ENCODE measurements at places on chromosomes 2 and 18.

- no peak for DNase-seq
These were observed 196.2 kb downstream of the VWC2L start for GRCh38 chr2:214607051-214607450.

DNA sequence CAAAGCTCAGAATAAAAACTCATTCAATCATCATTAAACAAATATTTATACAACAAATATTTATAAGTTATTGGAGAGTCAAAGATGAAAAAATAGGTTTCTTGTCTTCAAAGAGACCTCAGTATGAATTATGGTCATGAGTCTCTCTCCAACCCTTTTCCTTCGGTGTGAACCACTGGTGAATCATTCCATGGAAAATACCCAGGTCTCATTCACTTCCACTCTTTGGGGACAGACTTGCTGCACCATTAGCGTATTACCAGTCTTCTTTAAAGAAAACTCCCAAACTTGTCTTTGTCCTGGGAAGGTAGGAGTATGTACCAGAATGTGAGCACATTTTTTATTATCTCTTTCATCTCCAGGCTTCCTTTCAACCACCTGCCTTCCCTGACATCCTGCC is 257.4 kb upstream of the RBMS1 start:
- DNase-seq, result no peak

DNA sequence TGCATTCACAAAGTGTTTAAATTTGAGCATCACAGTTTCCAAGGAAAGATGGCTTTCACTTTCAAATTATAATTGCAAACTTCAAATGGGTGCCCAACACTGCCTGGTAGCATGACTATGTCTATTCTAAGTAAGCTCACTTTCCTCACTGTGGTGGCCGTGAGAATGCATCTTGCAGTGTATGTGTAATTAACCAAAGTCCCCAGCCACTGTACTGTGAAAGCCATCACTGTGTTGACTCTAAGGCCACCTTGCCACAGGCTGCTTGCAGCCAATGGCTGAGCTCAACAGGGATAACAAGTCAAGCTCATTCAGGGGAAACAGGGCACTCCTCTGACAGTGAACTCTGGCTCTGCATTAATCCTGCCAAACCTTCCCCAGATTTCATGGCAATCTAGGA is 43.3 kb upstream of the LGALSL start:
- DNase-seq, result no peak

GRCh38 chr2:47811668-47812067 is 28.7 kb downstream of the MSH6 start:
- no peak for DNase-seq

DNA sequence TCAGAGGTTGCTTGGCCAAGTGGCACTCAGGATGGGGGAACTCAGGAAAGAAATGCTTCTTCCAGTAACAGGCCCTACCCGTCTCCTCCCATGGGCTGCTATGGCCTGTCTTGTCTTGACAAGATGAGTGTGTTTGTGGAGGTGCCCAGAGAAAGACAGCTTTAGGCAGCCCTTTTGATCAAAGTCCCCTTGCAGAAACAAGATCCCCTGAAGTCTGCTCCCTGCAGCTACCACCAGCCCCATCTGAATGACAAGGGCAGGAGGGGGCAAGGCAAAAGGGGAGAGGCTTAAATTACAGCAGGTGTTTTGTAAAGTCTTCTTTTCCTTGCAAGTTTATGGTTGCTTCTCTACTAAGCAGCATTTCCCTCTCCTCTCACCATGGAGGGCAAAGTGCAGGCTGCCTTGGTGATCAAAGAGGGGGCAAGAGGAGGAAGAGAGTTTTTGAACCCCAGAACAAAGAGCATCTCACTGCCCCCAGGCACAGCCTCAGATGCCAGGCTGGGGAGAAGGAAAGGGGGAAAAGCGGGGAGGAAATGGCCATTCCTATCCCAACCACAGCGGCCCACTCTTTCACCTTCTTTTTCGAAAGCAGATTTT is 6.7 kb downstream of the EVA1A start:
- no peak for DNase-seq

DNA sequence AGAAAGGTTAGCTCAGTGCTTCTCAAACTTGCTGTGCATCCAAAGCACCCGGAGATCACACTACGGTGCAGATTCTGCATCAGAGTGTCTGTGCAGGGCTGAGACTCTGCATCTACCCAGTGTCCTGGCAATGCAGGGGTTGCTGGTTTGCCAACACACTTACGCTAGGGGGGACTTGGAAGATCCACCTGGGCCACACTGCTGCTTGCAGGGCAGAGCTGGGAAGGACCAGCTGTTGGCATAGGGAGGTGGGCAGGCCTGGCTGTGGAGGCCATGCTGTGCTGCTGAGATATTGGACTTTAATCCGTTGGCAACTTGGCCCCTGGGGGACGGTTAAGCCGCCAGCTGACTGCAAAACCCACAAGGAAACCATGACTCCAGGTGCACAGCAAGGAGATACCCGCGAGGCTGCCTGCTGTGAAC is 397.6 kb upstream of the HS6ST1 start:
- DNase-seq, result no peak

- DNase-seq, result no peak
These were observed 38.7 kb upstream of the MEX3C start for GRCh38 chr18:51236225-51236624.

- DNase-seq, result no peak
These were observed 18.9 kb downstream of the GPR35 start for GRCh38 chr2:240644171-240644651.

- no peak for DNase-seq
These were observed 134.9 kb downstream of the FAM161A start for GRCh38 chr2:61718965-61719364.

DNA sequence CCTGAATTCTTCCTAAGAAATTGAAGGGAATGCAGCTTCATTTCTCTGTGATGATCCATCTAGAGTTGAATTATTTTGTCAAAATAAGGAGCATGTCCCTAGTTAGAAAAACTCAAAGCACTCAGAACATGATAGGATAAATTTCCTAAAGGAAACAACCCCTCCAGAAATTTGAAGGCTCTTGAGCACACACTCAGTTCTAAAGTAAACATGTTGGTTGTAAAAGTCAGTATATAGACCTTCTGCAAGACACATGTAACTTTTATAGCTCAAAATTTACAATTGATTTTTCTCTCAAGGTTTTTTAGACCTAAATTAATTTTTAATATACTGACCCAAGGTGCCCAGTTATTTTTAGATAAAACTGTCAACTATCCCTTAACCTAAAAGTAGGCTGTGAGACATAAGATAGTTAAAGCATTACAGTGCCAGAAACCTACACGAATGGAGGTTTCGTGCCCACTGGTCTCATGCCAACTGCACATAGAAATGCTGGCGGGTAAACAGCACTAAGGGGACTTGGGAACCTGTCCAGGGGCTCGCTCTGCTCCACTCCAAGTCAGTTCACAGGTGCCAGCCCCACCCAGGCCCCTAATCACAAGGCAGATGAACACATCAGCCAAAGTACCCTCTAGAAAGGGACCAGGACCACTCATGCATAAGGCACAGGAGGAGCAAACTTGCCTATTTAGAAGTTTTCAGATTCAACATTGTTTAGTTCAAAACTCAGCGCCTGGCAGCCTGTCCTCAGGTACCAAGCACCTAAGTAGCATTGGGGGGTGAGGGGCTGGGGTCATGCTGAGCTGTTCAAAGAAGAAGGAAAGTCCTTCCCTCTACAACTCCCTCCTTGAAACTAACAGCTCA is 106.5 kb downstream of the SMC6 start:
- DNase-seq, result no peak

- DNase-seq, result no peak
These were observed 167.7 kb downstream of the ANAPC1 start for GRCh38 chr2:111715987-111716904.

DNA sequence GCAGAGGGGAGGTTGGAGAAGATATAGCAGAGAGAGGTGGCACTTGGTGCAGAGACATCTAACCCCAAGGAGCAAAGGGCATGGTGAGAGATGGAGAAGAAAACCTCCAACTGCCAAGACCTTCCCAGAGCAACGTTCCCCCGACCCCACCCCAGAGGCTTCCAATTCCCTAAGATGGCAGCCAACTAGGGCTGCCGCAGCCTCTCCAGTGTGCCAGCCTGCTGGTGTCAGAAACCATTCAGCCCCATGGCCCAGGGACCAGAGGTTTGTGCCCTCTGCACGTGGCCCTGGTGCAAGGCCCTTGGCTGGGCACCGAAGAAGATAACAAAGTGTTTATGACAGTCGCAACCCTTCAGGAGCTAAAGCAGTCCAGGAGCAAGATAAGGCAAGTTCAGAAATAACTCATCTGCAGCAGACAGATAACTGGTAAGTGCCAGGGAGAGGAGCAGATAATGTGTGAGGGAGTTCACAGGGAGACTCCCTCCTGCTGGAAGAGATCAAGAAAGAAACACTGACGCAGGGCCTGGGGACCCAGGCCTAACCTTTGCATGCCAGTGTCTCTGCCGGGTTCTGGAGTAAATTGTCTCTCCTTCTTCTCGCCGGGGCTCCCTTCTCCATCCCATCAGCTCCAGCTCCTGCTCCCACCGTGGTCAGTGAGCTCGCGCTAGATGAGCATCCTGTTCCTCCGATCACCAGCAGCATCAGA is 66.1 kb upstream of the ID2 start:
- no peak for DNase-seq

DNA sequence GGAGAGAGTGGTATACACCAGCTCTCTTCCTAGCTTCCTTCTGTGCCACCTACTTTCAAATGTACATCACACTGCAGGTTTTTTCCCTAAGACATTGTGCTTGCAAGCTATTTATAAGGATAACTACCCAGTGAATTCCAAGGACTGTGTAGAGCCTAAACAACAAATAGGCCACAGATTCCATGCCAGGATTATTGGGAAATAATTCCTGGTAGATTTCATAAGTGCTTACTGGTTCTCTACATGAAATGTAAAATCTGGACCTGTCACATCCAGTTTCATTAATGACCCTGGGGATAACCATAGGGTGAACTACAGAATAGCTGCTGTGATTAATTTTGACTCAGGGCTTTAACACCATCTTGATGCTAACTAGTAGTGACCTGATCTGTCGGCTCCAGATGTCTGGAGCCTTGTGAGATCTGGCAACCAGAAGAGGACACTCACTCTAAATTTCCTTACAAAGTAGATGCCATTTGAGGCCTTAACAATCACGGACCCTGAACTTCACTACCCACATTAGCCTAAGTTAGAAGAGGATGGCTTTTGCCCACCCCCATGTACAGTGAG is 34.3 kb upstream of the LGALSL start:
- DNase-seq, result no peak

DNA sequence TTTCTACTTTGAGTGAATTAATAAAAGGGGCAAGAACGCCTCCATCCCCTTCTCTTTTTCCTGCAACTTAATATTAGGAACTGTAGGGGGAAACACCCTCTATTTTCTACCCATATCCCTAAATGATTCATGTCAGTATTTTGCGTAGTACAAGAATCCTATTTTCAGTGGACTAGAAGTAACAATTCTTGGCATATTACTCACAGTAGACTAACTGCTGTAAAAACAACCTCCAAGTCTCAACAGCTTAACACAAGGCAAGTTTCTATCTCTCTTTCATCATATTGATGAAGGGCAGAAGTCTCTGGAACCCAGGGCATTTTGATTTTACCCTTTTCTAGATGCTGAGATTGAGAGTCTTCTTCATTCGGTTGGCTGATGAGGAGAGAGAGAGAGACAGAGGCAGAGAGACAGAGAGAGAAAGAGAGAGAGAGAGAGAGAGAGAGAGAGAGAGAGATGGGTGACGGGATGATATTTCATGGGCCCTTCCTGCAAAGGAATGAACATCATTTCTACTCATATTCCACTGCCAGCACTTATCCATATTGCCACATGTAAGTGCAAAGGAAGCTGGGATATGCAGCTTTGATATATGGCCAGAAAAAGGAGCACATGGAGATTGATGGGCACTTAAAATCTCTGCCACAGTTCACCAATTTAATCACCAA is 481.6 kb downstream of the LPIN1 start:
- DNase-seq, result no peak

GRCh38 chr2:158598862-158599517 is 142.2 kb downstream of the PKP4 start:
- no peak for DNase-seq

DNA sequence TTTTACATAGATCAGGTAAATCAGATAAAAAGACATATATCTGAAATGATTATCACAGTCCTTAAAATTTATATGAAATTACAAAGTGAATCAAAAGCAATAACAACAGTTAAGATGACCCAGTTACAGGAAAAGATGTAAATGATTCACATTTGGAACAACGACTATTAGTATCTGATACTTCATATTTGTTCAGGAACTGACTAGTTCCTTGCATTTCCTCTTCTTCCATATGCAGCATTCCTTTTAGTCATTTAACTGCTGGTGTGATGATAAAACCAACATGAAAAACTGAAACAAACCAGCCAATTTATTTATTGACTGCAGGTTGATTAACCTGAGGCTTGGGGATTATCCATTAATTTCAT is 75.2 kb downstream of the RBMS1 start:
- DNase-seq, result no peak

GRCh38 chr2:175247159-175247558 is 65.6 kb upstream of the ATP5MC3 start:
- no peak for DNase-seq

DNA sequence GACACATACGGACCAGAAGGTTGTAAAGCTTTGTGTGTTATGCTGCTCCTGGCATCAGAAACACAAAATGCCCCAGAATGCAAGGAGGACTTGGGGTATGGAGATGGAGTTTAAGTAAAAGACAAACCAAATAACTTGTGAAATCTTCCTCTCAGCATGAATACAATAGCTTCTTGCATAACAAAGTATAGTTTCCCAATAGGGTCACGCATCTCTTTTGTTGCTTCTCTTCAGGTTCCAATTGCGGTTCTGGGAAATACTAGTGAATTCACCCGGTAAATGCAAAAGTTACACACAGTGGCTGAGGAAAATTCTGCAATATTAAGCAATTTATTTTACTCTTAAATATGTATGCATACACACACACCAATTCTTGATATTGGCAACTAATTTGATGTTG is 339.2 kb upstream of the EPHA4 start:
- DNase-seq, result no peak

GRCh38 chr18:69215161-69215560 is 185.5 kb upstream of the DOK6 start:
- DNase-seq, result no peak

GRCh38 chr2:50865235-50865634 is 166.7 kb downstream of the NRXN1 start:
- DNase-seq, result no peak

DNA sequence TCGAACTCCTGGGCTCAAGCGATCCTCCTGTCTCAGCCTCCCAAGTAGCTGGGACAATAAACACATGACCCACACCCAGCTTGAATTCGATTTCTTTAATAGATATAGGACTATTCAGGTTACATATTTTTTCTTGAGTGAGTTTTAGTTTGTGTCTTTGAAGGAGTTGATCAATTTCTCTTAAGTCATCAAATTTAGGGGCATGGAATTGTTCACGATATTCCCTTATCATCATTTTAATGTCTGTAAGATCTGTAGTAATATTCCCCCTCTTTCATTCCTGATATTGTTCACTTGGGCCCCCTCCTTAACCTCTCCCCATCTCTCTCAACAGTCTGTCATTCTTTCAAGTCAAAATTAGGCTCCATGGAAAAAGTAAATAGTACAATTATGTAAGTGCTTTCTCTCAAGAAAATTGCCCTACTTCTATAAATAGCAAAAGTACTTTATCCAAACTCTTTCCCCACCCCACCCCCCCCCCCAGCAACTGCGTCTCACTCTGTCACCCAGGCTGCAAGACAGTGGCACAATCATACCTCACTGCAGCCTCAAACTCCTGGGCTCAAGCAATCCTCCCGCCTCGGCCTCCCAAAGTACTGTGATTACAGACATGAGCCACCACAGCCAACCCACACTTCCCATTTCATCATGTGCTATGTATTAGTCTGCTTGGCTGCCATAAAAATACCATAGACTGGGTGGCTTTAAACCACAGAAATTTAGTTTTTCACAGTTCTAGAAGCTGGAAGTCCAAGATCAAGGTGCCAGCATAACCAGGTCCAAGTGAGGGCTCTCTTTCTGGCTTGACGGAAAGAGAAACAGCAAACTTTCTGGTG is 20.1 kb downstream of the WDR33 start:
- DNase-seq, result peak; percentile 37
